GM12878 (cell line): ENCODE measurements at places on chromosomes 13 and 19.

DNA sequence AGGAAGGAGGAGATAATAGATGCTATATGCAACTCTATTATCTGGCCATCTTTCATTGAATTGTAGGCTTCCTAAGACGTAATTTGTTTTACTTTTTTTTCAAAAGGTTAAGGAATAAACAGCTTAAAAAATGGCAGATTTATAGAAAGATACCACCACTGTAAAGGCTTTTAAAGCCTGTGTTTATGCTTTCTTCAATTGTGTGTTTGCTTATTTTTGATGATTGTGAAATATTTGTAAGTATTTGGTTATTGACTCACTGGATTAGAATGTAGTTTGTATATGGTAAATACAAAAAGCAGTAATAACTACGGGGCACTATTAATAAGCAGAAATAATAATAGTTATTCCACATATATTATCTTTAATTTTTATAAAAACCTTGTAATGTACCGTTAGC is 437.9 kb downstream of the KLF5 start:
- DNase-seq = no peak

DNA sequence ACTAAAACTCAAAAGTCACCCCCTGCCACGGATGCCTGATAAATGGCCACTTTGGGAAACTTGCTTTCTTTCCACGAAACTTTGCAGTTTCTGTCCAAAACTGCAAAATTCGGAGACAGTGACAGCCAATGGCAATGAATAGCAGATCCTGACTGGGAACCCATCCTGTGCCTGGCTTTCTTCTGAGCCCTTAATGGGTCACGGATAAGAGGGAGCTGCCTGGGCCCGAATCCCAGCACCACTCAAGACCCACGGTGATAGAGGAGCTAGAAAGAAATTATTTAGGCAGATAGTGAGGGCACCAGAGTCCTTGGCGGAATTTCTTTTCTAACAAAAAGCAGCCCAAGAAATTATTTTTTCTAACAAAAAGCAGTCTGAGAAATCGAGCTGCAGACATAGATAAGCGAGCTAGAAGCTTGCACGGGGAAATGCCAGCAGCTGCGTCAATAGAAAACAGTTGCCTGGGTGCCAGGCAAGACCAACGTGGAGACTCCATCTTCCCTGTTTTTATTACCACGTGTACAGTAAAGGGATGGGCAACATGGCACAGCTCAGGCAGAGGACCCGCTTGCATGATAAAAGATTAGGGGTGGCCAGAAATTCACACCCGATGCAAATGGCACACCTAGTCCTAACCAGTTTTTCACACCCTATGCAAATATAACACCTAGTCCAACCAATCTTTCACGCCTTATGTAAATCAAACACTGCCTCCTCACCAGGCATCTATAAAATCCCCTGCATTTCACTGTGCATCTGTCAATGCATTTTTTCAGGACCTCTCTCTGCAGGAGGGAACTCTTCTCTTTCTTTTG is 7.1 kb upstream of the HSH2D start:
- DNase-seq = no peak

GRCh38 chr13:27666951-27667350 is 45.3 kb downstream of the POLR1D start:
- no peak for DNase-seq

DNA sequence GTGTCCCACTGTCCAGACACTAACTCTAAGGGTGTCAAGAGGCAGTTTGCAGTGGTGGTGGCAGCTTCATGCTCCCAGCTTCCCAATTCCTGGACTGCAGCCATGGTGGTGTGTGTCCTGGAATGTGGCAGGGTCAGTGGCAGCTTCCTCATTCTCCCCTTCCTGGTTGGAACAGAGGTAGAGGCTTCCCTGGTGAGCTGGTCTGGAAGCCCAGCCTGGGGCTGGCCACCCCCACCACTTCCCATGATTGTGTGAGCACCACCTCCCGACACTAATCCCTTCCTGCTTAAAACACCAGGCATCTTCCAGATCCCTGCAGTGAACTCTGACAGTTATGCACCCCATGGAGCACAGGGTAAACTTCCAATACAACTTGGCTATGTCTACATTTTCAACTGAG is 134.9 kb downstream of the RAP2A start:
- no peak for DNase-seq

DNA sequence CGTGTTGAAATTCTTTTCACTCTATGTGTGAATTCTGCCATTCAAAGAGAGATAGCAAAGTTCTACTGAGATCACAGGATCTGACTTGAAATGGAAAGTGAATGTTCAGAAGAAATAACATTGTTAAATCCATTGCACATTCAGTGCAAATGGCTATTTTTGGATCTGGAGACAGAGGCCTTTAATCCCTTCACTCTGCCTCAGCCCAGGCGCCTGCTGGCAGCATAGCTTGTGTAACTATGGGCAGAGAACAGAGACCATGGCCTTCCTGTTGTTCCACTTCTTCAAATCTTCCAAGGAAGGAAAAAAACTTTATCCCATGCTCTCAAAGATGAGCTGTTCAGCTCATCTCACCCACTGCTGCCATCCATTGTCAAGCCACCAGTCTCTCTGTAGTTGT is 265.4 kb downstream of the LMO7 start:
- no peak for DNase-seq

GRCh38 chr13:98961503-98962105 is 16.3 kb downstream of the DOCK9 start:
- DNase-seq = no peak

- no peak for DNase-seq
Observed at GRCh38 chr13:40406405-40407120, 259.9 kb downstream of the FOXO1 start.

- no peak for DNase-seq
Observed at GRCh38 chr19:1847348-1847683, 967 bp downstream of the REXO1 start.

DNA sequence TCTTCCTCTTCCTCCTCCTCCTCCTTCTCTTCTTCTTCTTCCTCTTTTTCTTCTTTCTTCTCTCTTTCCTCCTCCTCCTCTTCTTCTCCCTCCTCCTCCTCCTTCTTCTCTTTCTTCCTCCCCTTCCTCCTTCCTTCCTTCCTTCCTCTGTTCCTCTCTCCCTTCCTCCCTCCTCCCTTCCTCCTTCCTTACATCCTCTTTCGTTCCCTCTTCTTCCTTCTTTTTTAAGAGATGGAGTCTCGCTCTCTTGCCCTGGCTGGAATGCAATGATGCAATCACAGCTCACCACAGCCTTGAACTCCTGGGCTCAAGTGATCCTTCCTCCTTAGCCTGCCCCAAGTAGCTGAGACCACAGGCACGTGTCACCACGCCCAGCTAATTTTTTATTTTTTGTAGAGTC is 13.2 kb downstream of the EHD2 start:
- no peak for DNase-seq

DNA sequence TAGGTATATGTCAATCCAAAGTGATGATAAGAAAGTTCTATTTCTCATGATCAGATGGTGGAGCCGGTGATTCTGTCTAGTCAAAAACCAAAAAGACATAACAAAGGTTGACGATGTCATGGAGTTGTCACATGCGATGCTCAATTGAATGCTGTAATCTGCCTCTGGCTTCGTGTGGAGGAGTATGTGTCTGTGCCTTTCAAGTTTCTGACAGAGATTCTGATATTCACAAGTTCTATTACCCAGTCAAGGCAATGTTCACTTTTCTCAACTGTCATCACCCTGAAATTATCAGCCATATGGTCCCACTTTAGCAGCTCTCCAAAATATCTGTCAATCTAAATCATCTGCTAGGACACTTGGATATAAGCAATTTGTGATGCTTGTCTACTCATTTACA is 367.6 kb upstream of the PRR20A start:
- no peak for DNase-seq

- no peak for DNase-seq
Observed at GRCh38 chr19:45809643-45810159, 5.4 kb downstream of the RSPH6A start.

DNA sequence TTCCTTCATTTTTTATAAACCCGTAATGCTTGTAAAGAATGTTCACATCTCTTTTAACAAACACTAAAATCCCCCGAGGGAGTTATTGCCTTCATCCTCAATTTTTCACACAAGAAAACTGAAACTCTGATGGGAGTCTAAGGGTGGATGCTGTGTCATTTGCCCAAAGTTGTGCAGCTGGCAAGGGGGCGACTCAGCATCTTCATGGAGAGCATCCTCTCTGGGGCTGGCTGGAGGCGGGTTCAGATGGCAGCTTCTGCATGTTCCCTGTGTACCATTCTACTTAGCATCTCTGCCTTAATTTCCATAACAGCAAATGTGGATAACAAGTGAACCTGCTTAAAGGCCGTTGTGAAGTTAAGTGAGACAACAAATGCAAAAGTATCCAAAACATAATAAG is 256.4 kb downstream of the IRS2 start:
- no peak for DNase-seq

DNA sequence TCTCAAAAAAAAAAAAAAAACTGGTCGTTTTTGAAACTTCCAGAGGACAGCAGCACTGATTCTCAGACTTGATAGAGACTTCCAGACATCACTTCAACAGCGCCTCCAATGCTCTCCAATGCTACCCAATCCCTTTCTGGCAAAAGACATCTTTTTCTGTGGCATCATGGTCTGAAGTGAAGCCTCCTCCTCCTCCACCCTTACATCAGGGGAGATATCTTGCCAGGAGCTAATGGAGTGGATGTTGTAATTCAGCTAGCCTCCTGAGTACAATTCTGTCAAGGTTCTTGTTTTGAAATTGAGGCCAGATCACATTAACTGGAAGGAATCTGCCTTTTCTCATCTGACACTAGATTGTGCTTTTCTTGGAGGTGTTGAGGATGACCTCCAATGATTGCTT is 24.2 kb downstream of the FXYD5 start:
- no peak for DNase-seq

DNA sequence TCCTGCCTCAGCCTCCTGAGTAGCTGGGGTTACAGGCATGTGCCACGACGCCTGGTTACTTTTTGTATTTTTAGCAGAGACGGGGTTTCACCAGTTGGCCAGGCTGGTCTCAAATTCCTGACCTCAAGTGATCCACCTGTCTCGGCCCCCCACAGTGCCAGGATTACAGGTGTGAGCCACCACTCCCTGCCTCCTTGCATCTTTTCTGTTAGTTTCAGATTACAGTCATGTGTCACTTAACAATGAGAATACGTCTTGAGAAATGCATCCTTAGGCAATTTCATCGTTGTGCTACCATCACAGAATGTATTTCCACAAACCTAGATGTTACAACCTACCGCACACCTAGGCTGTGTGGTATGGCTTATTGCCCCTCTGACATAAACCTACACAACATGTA is 180.4 kb downstream of the TM9SF2 start:
- DNase-seq = no peak

DNA sequence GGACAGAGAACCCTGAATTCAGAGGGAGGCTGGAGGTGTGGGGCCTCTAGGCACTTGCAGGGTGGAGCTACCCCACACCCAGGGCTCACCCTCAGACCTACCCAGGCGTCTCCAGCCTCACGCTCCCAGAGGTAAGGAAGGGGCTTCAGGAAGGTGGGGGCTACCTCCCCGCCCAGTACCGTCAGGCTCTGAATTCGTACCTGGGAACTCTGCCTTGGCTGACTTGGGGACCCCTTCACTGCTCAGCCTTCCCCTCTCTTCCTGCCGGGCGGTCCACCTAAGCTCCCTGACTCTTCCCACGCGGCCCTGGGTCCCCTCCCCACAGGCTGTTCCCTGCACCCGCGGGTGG is 28.5 kb upstream of the PARP4 start:
- DNase-seq = no peak

GRCh38 chr13:75700552-75700951 is 64.4 kb downstream of the LMO7 start:
- no peak for DNase-seq

DNA sequence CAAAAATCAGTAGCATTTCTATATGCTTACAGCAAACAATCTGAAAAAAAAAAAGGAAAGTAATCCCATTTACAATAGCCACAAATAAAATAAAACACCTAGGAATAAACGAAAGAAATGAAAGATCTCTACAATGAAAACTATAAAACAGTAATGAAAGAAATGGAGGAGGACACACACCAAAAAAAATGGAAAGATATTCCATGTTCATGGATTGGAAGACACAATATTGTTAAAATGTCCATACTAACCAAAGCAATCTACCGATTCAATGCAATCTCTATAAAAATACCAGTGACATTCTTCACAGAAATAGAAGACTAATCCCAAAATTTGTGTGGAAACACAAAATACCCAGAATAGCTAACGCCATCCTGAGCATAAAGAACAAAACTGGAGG is 4.7 kb downstream of the FCGBP start:
- no peak for DNase-seq

- no peak for DNase-seq
Observed at GRCh38 chr13:94112731-94113130, 366.8 kb downstream of the DCT start.

GRCh38 chr19:35846038-35846668 is 6.2 kb downstream of the NPHS1 start:
- DNase-seq = no peak

GRCh38 chr19:22545751-22546150 is 88.4 kb upstream of the ZNF492 start:
- no peak for DNase-seq

- DNase-seq = no peak
Observed at GRCh38 chr19:1469255-1470054, 9.6 kb downstream of the C19orf25 start.

GRCh38 chr13:50809133-50810090 is 34.1 kb downstream of the DLEU7 start:
- no peak for DNase-seq

- no peak for DNase-seq
Observed at GRCh38 chr19:1222394-1222793, 15.4 kb downstream of the CBARP start.

- DNase-seq = no peak
Observed at GRCh38 chr13:95020298-95020987, 280.8 kb downstream of the ABCC4 start.

- DNase-seq = no peak
Observed at GRCh38 chr19:6707011-6707657, 13.3 kb downstream of the C3 start.

DNA sequence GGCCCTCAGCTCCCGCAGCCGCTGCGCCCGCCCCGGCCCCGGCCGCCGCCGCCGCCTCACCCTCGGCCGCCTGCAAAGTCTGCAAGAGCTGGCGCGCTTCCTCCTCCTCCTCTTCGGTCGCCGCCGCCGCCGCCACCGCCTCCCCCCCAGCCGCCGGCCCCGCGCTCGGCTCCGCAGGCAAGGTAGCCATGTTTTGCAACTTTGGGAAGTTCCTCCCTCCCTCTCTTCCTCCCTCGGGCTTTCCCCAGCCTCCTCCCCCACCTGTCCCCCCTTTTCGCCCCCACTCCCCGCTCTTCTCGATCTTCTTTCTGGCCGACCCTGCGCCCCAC is 433 bp downstream of the SIX5 start:
- DNase-seq = no peak

DNA sequence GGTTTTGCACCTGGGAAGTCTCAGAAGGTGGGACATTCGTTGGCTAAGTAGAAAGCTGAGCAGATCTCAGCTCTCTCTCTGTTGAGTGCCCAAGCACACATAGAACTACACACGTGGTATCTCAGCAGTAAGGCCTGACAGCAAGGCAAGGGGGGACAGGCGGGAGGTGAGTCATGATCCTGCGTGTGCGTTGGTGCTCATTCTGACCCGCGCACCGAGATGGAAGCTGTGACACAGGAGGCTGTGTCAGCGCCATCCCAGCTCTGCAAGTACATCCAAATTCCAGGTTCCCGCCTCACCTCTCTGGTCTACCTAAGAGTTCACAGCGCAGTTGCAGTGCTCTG is 135.7 kb downstream of the USP12 start:
- DNase-seq = no peak

- DNase-seq = no peak
Observed at GRCh38 chr19:11446652-11447301, 11.3 kb downstream of the PRKCSH start.
